ENCODE measurements at places on chromosomes 2 and 18.

DNA sequence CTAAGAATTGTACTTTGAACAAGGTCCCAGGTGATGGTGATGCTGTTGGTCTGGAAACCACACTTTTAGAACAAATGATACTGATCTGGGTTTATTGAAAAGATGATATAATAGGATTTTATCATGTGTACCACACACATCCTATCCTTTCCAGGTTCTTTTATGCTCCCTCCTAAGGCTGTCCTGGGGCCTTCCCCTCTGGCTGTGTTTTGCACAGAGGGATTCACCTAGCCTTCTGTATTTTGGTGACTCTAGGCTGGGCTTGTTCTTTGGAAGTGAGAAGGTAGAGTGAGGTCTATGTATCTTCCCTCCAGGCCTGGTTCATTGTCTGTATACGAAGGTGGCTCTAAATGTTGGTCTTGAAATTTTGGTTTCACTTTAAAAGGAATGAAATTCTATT lies 12.7 kb downstream of the ANXA4 start:
- no peak for DNase-seq

DNA sequence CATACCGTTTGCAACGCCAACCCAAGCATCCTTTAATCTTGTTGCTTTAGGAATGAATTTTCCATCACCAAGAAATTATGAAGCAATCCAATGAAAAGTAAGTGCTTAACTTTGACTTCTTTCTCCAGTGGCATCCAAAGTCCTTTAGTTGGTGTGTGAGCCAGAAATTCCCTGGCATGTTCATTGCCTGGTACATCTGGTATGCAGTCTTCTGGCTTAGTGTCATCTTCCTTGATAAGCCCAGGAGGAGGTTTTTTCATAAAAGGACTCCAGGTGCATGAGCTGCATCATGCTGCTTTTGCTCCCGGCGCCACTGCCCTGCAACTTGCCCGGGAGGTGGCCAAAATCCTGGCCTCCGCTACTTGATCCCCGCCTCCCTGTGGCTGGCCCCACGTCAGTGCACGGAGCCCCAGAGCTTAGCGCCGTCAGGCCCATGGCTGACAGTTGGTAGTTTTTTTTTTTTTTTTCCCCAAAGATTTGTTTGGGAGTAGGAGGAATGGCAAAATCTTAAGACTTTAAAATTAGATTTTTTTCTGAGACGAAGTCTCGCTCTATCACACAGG lies 58.7 kb downstream of the PUM2 start:
- no peak for DNase-seq

DNA sequence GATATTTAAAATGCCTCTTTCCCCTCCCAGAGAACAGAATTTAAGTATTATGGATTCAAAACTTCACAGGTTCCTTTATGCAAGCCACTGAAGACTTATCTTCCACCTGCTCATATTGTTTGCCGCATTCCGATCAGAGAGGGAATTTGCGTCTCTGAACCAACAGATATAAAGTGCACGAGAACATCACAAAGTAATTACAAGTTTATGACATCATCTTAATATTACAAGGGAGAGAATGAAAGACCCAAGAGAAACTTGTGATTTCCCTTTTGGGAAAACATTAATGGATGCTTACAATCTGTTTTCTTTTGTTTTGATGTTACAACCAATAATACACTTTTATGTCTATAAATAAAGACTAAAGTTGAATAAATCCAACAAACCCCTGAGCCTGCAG lies 631.0 kb downstream of the BCL11A start:
- no peak for DNase-seq

DNA sequence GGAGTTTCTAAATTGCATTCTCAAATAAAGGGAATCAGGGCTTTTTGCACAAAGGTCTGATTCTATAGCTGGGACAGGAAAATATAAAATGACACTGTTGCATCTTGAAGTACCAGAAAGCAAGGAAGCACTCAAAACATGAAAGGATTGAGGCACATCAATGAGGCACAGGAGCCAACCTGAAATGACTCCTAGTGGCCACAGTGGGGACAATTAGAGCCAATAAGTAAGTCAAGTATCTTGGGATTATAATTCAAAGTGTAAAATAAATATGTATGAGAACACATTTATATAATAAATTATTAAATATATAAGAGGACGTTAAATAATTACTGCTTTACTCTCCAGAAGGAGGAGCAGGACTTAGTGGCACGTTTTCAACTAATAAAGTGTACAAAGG lies 1259.5 kb upstream of the CDH2 start:
- DNase-seq = no peak

DNA sequence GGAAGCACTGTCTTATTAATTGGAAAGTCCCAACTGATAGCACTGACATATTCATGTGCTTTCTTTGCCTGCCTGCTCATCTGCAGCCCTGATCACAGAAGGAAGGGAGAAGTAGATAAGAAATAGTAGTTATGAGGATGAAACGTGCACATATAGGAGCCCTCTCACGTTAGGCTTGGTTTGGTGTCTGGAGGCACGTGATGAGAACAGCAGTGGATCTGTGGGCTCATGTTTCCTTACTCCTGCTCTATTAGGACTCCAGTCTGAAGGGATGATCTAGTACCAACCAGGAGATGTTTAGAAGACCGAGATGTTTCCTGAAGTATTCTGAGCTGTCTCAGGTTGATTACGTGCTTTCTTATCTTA lies 84.9 kb downstream of the MAP4K4 start:
- no peak for DNase-seq

DNA sequence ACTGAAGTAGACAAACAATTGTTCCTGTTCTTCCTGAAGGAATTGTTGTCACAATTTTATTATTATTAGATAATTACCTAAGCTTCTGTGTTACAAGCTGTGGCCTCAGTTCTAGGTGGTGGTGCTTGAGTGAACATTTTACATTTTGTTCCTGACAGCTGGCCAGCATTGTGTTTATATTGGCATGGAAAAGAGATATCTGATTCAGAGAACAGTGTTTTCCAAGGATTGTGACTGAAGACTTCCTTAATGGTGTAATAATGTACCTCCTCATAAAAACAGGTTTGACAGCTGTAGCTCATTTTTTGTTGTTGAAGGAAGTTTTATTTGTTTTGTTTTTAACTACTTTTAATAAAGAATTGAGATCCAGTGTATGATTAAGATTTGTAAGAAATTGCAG lies 95.2 kb downstream of the EPB41L5 start:
- DNase-seq = no peak

DNA sequence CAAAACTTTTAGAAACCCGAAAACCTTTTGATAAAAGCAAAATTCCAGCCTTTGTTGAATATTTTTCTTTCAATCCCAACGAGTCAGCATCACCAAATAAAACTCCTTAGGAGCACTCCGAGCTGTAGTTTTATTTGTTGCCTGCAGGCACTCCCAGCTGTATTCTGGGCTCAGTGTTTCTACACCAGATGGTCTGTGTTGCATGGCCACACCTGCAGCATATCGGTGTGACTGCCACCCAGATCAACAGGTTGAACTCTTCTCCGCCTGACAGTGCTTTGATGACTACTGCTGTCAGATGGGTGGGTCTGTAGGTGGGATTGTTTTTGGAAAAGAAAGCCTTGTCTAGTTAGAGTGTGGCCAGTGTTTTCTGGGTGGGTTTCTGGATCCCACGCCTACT lies 32.7 kb downstream of the APCDD1 start:
- DNase-seq = no peak

- DNase-seq = no peak
Measured at GRCh38 chr2:233495503-233496496, 70.8 kb downstream of the USP40 start.

GRCh38 chr2:16655905-16656642 lies 9.6 kb downstream of the CYRIA start:
- DNase-seq = no peak

GRCh38 chr2:114821055-114821454 lies 378.6 kb downstream of the DPP10 start:
- DNase-seq = no peak

DNA sequence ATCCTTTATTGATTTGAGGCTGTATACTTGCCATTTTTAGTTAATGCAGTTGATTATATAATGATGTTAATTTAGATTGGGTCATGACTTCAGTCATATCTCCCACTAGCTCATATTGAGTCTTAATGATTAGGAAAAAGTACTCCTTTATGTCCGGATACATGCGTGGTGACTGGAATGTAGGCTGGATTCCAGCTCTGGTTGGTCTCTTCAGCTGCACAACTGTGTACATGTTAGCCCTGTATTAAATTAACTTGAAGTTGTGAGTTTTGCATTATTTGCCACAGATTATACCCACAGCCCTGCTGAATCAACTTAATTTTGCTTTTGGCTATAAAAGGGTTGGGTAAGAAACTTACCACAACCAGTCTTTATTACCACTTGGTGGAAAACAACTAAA lies 22.5 kb downstream of the MOB4 start:
- no peak for DNase-seq

- no peak for DNase-seq
Measured at GRCh38 chr2:152930501-152930900, 212.1 kb downstream of the ARL6IP6 start.

- no peak for DNase-seq
Measured at GRCh38 chr18:68763083-68763482, 34.8 kb upstream of the CCDC102B start.

- DNase-seq = no peak
Measured at GRCh38 chr2:85273738-85274731, 53.8 kb downstream of the TGOLN2 start.

DNA sequence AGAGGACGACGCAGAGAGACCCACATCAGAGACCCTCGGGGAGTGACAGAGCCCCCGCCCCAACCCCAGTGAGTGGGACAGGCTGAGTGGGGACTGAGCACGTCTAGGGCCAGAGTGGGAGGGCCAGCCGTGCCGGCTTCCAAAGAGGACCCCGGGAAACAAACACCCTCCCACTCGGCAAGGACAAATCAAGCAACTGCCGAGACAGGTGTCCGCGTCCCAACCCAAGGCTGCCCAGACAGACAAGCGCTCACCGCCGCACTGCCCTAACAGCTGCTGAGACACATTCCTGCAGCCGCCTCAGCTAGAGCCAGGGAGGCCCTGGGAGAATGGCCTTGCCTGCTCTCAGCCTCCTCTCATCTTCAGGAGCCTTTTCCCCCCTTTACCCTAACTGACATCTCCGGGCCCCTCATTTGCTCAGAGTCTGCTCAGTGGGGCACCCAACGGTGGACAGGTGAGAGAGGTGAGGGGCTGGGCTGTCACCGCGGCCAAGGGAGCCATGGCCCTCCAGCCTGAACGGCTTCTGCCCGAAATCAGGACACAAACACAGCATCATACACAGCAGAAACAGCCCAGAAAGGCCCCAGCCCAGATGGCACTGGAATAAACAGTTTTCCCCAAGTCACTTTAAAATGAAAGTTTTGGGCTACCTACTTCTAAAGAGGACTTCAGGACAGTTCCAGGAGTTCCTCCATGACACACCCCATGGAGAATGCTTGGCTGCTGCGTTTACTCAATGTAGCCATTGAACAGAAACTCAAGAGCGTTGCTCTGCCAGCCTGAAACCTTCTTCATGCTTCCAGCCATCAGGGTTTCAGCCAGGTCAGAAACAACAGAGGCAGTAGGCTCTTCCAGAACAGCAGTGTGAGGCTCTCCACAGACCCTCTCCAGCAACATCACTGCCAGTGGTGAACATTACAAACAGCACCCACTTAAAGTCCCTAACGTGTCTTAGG lies 23.6 kb downstream of the SLC66A2 start:
- DNase-seq = no peak

DNA sequence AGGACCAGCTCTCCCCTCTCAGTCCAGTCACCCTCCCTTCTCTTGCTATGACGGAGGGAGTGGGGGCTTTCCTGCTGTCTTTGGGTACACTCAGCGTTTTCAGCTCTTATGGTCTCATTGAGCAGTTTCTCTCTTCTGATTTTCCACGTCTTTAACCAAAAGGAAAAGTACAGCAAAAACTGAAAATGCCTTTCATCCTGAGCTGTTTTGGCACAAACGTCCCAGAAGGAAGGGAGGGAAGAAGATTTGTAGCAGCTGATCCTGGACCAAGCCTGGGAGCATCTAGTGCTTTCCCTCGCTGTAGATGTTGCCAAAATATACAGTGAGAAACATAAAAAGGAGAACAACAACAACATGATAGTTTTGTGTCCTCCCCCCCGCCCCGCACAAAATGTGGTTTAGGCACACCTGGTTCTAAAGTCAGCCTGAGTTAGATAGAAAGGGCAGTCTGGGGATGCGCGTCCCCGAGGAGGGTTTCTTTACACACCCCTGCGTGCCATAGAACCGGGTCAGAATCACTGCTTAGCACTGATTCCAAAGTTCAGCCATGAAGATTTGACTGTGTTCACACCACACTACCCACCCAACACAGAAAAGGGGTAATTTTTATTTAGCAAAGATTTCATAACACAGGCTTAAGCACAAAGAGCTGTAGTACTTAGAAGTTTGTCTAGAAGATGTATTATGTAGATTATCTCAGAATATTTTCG lies 53.4 kb downstream of the SLC40A1 start:
- DNase-seq = no peak

DNA sequence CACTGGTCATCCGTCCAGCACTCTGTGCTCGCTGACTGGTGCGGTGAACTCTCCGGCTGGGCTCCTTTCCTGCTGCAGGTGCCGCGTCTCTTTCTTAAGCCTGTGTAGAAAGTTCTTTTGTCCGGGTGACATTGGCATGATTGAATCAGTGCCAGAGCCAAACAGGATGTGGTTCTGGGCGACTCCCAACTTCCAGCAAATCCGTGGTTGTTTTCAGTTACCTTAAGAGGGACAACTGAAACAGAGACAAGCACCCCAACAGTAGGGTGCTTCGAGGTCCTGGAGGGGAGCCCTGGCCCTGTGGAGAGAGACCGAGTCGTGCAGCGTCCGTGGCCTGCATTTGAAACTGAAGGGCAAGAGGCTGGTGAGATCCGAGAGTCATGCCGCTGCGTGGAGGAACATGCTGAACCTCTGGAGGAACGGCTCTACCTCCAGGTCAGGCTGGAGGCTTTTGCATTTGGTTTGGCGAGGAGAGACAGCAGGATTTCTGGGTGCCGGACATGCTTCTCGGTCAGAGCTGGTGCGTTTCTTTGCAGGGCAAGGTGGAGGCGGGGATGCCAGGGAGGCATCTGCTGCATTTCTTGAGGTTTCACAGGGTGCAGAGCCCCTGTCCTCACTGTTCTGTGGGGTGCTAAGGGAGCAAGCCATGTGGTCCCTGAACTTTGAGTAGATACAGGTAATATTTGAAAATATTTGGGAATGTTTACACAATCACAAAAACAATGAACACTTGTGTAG lies 26.8 kb downstream of the SH3BP4 start:
- no peak for DNase-seq

DNA sequence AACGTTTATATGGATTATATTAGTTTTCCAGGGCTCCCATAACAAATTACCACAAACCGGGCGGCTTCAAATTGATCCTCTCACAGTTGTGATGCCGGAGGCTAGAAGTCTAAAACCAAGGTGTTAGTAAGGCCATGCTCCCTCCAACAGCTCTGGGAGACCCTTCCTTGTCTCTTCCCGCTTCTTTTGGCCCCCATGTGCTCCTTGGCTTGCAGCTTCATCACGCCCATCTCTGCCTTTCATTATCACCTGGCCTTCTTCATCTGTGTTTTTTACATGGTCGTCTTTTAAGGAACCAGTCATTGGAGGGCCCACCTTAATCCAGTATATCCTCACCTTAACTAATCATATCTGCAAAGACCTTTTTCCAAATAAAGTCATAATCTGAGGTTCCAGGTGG lies 13.9 kb downstream of the MAPRE2 start:
- DNase-seq = no peak
